ENCODE measurements at places on chromosomes 6 and 20.
A peak's percentile ranks its signal among the peaks of the same experiment; 100 is the strongest.

- DNase-seq = no peak
Measured at GRCh38 chr20:63619086-63619485, 7.8 kb downstream of the GMEB2 start.

DNA sequence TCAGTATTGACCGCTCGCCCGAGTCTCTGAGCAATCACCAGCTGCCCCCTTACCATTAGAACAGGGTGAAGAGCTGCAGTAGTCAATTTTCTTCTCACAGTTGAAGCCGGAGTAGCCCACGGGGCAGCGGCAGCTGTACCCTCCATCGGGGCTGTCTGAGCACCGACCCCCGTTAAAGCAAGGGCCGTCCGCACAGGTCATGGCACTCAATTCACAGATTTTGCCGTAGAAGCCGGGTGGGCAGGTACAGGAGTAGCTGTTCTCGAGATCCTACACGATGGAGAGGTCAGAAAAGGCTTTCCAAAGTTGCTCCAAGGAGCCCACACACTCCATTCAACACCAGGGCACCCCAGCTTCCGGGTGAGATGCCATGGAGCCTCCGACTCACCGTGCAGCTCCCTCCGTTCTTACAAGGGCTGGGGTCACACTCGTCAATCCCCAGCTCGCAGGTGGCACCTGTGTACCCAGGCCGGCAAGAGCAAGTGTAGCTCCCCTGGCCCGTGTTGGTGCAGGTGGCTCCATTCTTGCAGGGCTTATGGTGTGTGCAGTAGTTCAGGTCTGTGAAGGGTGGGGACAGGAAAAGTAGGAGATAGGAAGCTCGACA is 5.9 kb downstream of the DLL1 start:
- no peak for DNase-seq

- DNase-seq = no peak
Measured at GRCh38 chr6:88298066-88298845, 132.1 kb upstream of the CNR1 start.

DNA sequence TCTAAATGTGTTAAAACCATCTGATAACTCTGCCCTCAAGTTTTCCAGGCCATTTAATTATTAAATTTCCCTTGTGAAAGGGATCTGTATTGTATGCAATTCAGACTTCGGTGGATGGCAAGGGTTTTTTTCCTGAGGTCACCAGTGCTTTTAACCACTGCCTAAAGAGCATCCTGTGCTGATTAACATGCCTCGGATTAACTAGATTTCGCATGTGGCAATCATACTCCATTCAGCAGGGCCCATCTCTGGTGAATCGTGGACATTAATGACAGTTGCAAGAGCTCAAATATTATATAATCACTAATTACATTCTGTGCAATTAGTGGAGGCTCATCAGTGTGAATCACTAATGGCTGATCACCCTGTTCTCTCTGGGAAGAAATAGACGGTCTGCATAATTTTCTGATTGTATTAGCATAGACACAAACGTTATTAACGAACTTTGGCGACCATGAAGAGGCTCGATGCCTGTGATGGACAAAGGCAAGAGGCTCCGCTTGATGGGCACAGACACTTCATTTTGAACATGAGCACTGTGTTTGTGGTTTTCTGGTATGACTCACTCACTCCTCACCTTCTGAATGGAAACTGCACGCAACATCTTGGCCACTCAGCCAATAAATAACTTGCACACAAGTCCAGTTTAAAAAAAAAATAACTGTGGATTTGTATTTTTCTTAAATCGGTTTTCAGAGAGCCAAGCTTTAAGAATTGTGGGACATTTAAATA is 31.4 kb downstream of the LINC00237 start:
- DNase-seq = no peak

- DNase-seq = no peak
Measured at GRCh38 chr6:14058029-14058695, 59.4 kb upstream of the CD83 start.

DNA sequence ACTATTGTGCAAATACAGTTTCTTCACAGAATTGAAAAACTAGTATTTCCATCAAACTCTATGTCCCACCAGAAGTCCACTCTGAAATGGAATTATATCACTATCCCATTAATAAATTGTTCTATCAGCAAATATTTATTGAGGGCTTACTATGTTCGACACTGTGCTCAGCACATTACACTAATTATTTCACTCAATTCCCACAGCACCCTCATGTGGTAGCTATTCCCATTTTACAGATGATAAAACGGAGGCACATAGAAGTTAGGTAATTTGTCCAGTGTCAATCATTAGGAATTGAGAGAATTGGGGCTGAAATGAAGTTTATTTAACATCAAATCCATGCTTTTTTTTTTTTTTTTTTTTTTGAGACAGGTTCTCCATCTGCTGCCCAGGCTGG is 52.5 kb downstream of the MKKS start:
- DNase-seq = no peak

GRCh38 chr20:41476446-41476845 is 109.8 kb upstream of the EMILIN3 start:
- DNase-seq = no peak

- DNase-seq = peak; percentile 70
Measured at GRCh38 chr6:152356662-152357061, 280.5 kb downstream of the SYNE1 start.

- DNase-seq = no peak
Measured at GRCh38 chr20:41304424-41305079, 13.0 kb downstream of the ZHX3 start.

DNA sequence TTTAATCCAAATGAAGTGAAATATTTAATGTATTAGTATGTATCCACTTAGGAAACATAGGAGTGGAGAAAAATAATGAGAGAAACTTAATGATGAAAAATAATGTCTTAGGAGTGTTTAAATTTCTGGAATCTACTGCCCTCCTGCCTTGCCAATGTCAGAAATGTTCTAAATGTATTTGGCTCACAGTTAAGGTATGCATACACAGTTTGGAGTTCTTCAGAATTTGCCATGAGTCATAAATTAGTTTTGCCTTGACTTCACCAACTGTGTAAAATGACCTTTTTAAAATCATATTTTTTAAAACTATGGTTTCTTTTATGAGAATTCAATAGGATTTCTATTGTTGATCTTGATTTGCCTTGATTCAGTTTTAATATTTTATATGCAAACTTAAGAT is 191.7 kb upstream of the HSF2 start:
- no peak for DNase-seq

- no peak for DNase-seq
Measured at GRCh38 chr20:14883324-14883723, 545.9 kb upstream of the FLRT3 start.

DNA sequence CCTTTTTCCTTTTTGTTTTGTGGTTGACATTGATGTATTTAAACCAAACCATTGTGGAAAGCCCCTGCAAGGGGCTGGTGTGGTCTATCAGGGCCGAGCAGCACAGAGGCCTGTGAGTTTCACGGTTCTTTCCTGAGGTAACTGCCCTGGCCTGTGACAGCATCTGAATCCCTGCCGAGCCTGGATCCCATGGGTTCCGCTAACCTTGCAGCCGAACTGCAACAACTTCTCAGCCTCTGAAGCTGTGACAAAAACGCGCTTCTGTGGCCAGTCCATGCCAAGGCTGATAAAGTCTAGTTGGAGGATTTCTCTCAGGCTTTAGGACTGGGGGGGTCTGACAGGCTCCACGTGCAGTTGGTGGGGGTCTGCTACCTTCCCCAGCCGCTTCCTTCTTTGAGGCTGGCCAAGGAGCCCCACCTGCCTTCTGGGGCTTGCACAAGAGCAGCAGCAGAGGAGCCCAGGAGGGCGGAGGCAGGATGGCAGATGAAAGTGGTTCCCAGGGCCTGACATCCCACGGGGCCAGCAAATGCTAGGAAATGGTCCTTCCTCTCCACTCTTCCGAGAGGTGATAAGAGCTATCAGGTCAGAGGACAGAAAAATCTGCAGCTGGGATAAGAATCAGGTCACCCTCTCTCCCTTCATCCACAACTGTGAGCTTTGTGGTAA is 150.9 kb downstream of the PREX1 start:
- no peak for DNase-seq

- DNase-seq = no peak
Measured at GRCh38 chr6:83431545-83432155, 799 bp upstream of the ME1 start.

- DNase-seq = no peak
Measured at GRCh38 chr6:72952808-72953630, 272.3 kb downstream of the KHDC1L start.

Data from inflammatory macrophage treated with lipopolysaccharide for 4 hours (primary cell).